ENCODE measurements at places on chromosomes 6 and 20. TPM values are rescaled to one million over a fixed set of nuclear protein-coding genes. Genes with fewer than 3 reads are reported as not detected.

Gene NNAT
- total RNA-seq, result 0.66 TPM

Gene RSPO3
- total RNA-seq, result 1.0 TPM

Gene IMPG1
- total RNA-seq, result not detected

Gene GMDS
- 7.6 TPM for total RNA-seq

Gene PPP1R14C
- 16.9 TPM for total RNA-seq

Gene GRM1
- not detected for total RNA-seq

Gene SLC22A16
- 0.20 TPM for total RNA-seq

Gene OR2B6
- not detected for total RNA-seq

Gene EDN3
- not detected for total RNA-seq

Gene KCNK16
- total RNA-seq, result not detected

Gene WASF1
- 2.5 TPM for total RNA-seq

Gene RIMS1
- 3.0 TPM for total RNA-seq

Gene BPIFB4
- not detected for total RNA-seq

Gene OPRL1
- 1.7 TPM for total RNA-seq

Gene MEI4
- total RNA-seq, result not detected

Gene LTV1
- total RNA-seq, result 19.9 TPM

Gene DTD1
- total RNA-seq, result 24.3 TPM

Gene FIG4
- total RNA-seq, result 10.4 TPM

Gene KLHDC3
- 64.5 TPM for total RNA-seq

Gene HBS1L
- 46.7 TPM for total RNA-seq

Gene FAM209A
- not detected for total RNA-seq

Gene PRDM13
- not detected for total RNA-seq

Gene FOXA2
- 30.4 TPM for total RNA-seq

Gene DTNBP1
- 20.9 TPM for total RNA-seq

Gene OOEP
- total RNA-seq, result not detected

Gene PTK6
- 5.8 TPM for total RNA-seq

Gene DNPH1
- 34.0 TPM for total RNA-seq

Gene KIAA1755
- 2.1 TPM for total RNA-seq

Gene RIPPLY2
- total RNA-seq, result not detected

Gene TMEM244
- total RNA-seq, result not detected

Gene LY6G6D
- not detected for total RNA-seq

Gene PAK5
- not detected for total RNA-seq

Gene KIF6
- total RNA-seq, result 0.55 TPM

Gene REM1
- 0.30 TPM for total RNA-seq

Gene NHLRC1
- total RNA-seq, result 2.6 TPM

Gene DEFB119
- not detected for total RNA-seq

Gene CRISP2
- total RNA-seq, result not detected

Gene SLCO4A1
- 53.6 TPM for total RNA-seq

Gene HLA-E
- 1,066 TPM for total RNA-seq

Gene FAM162B
- total RNA-seq, result 2.7 TPM

Gene TFAP2D
- total RNA-seq, result not detected

Gene DLK2
- 1.9 TPM for total RNA-seq

Gene SIRPB1
- 16.2 TPM for total RNA-seq

Gene JPH2
- total RNA-seq, result 9.2 TPM

Gene PSMB8
- total RNA-seq, result 80.5 TPM

Gene SRSF12
- total RNA-seq, result 0.17 TPM

Gene OR2H2
- total RNA-seq, result not detected

Gene NKAIN4
- 0.17 TPM for total RNA-seq

Gene AGPAT4
- total RNA-seq, result 7.0 TPM

Gene ACSS1
- 122 TPM for total RNA-seq

Data from upper lobe of left lung (tissue), 6 donors.